ENCODE measurements at places on chromosomes 6 and 20.

- no peak for DNase-seq
These were observed 7.9 kb upstream of the POU5F1 start for GRCh38 chr6:31178143-31179041.

DNA sequence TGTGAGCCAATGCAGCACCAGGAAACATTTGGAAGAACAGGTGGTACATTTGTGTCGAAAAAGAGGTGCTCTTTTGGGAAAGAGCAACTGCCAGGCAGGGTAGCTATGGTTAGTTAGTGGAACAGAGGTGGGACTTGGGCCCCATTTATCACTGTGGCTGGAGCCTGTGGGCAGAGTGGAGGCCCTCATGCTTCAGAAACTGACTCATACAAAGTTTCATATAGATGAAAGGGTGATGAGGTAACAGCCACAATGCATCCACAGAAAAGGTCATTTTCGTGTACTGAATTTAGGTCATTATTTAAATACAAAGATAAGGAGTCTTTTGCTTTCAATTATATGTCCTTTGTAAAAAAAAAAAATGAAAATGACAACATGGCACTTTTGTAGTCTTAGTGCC, 76.4 kb upstream of the HS3ST5 start:
- no peak for DNase-seq

GRCh38 chr6:4371207-4371921, 236.0 kb upstream of the ECI2 start:
- no peak for DNase-seq

GRCh38 chr6:18155150-18155863, at the start of gene KDM1B:
TSS of gene KDM1B (plus strand) at chr6:18155422. CDS start at chr6:18159896, 4,474 bp downstream.
- DNase-seq = peak; percentile 99

GRCh38 chr20:58405504-58406291, 16.7 kb downstream of the VAPB start:
- DNase-seq = no peak

DNA sequence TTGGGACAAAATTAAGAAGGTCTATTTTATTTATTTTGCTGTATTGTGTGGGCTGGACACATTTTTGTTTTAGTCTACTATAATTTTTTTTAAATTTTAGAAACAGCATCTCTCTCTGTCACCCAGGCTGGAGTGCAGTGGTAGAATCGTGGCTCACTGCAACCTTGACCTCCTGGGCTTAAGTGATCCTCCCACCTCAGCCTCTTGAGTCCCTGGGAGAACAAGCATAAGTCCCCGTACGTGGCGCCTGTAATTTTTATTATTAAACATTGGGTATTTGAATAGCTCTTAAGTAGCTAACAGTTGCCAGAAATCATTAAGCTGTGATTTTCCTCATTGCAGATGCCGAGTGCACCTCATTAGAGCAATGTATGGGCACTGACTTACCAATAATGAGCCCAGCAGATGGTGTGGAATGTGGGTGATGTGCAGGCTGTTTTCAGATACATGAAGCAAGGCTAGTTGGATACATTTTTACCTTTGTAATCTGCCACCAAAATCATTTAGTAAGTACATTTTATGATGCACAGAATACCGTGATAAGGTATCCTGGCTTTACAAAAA, 10.3 kb upstream of the MAS1 start:
- no peak for DNase-seq
